ENCODE measurements at places on chromosomes 13 and 19.

DNA sequence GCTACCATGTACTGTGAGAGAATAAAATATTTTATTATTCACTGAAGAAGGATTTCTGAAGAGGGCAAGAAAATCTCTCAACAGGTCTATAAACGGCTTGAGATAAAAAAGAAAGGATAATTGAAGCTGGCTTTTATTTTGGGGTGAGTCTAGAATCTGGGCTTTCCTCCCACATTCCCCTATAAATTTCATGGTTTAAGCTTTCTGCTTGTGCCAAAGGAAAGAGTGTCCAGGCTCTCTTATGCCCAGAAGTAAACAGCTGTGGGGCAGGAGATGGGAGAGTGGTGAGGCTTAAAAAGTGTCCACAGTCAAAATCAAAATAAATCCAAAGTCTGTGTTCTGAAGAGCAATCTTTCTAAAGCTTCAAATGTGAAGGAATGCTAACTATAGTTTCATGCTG, 942.2 kb upstream of the MIR17HG start:
- no peak for DNase-seq

DNA sequence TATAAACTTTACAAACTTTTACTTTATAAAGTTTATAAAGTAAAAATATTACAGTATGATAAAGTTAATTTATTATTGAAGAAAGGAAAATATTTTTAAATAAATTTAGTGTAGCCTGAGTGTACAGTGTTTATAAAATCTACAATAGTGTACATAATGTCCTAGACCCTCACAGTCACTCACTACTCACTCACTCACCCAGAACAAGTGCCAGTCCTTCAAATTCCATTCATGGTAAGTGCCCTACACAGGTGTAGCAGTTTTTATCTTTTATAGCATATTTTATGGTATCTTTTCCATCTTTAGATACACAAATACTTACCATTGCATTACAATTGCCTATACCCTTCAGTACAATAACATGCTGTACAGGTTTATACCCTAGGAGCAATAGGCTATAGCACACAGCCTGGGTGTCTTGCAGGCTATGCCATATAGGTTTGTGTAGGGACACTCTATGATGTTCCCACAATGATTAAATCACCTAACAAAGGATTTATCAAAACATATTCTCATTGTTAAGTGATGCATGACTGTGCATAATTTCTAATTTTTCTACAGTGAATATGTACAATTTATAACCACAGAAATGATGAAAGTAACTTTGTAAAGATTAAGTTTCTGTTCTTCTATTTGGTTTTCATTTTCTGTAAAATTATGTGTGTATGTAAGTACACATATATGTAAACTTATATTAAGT, 98.0 kb downstream of the SPRY2 start:
- DNase-seq = no peak

DNA sequence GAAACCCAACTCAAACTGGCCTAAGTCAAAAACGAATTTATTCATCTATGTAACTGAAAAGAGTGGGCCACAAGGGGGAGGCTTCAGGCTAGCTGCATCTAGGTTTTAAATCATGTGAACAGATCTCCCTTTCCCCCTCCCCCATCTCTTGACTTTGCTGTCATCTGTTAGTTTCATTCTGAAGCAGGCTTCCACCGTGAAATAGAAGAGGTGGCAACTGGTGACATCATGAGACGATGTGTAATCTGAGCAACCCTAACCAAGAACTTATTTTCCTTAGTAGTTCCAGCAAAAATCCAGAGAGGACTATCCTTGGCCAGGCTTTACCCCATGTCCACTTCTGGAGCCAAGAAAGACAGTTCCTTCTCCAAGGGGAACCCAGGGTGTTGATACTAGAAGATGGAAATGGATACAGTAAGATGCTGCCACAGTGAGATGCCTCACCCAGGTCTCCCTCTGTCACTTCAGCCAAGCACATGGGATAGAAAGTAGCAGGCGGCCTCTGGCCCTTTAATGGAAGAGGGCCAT, 9.4 kb downstream of the SAMD4B start:
- no peak for DNase-seq

GRCh38 chr13:103539721-103540381, 473.6 kb upstream of the SLC10A2 start:
- DNase-seq = no peak

DNA sequence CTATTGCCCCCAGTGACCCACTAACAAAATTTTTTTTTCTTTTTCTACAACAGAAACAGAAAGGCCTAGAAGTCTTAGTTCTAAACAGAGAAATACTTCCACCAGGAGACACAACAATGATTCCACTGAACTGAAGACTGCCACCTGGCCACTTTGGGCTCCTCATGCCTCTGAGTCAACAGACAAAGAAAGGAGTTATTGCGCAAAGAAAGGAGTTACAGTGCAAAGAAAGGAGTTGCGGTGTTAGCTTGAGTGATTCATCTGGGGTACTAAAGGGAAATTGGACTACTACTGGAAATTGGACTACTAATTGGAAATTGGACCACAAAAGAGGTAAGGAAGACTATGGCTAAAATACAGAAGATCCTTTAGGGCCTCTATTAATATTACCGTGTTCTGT, 116.6 kb downstream of the PCDH17 start:
- DNase-seq = no peak

DNA sequence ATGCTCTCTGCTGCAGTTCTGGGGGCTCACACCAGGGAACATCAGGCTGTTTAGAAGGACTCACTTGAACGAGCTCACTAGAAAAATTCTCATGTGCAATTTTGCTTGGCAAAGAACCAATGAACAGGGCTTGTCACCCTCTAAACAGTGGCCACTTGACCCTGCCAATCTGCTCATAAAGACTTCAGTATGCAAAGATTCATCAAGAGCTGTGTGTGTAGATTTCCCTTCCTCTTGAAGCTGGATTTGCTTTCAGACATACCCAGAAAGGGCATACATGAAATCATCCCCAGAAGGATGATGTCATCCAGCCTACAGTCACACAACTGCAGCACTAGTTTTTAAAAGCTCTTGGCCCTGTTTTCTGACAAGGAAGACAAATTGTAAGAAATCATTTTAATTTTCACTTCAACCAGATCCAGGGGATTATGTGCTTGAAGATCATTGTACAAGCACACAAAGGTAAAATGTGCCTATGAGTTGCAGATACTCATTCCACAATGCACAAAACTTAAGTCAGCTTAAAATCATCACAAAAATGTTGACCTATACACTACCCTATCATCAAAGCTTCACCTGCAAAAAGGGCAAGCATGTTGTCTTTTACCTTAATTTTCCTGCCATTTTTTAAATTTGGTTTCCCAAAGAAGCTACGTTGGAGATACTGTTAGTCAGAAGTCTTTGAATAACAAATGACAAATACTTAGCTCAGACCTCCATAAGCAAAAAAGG, 5.2 kb upstream of the STK24 start:
- no peak for DNase-seq

DNA sequence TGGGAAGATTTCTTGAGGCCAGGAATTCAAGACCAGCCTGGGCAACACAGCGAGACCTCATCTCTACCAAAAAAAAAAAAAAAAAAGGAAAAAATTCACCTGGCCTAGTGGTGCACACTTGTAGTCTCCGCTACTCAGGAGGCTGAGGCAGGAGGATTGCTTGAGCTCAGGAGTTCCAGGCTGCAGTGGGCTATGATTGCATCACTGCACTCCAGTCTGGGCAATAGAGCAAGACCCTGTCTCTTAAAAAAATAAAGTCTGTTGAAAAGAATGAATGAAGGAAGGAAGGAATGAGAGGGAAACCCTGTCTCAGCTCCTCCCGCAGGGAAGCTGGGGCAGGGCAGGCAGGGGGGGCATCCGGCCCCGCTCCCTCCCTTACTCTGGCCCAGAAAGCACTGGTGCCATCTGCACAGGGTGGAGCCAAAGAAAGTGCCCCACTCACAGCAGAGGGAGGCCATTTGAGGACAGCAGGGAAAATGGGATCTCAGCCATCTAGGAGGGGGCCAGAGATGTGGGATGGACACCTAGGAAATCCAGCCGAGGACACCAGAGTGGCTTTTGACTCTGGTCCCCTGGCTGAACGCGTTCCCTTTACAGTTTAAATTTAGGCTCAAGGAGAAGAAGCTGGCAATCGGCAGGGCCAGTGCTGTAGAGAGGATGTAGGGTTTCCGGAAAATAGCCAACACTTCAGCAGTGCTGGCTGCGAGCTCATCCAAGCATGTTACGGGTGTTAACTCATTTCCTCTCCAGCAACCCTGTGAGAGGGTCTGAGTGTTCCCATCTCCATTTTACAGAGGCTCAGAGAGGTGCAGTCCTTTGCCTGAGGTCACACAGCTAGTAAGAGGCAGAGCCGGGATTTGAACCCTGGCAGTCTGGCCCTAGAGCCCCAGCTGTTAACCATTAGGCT, 3.6 kb upstream of the HPN start:
- no peak for DNase-seq

- no peak for DNase-seq
Observed at GRCh38 chr19:7395360-7396066, 46.8 kb downstream of the ARHGEF18 start.

DNA sequence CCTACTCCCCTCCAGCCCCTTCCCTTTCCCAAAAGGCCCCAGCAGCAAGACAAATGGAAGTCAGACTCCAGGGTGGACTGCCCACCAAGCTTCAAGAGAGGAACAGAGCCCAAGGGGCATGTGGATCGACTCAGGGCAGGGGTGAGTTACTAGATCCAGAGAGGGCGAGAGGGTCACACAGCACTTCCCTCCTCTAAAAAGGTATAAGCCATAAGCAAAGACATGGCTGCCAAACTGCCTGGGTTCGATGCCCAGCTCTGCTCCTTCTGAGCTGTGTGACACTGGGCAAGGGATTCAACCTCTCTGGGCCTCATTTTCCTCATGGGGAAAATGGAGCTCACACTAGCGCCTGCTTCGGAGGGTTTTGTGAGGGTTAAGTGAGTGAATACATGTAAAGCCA, 3.8 kb downstream of the PPP1R14A start:
- no peak for DNase-seq

DNA sequence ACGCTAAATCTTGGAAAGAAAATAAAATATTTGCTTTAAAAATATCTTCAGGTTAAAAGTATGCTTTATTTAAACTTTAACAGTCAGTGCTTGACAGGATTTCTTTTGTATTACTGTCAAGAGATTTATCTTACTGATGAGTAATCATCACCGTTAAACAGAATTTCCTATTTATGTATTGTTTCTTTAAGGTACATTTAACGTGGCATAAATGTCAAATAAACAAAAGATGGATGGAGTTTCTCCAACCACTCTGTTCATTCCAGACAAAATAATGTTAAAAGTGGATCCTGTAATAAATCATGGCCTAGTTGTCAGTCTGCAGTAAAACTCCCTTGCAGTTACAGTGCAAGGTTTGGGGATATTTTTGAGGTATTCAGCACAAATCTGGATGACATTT, 298.3 kb downstream of the DIAPH3 start:
- DNase-seq = no peak

DNA sequence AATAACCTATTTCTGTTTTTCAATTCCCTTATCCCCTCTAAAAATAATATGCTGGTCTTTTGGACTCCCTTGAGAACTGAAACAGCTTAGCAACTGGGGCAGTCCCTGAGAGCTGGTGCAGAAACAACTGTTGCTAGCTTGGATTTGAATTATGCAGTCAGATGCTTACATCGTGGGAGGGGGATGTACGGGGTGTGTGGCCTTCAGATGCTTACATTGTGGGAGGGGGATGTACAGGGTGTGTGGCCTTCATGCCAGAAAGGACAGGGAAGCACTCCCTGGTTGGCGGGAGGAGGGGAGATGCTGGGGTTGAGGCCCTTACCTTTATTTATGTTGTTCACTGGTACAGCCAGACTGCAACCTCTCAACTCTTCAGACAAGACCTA, 25.6 kb downstream of the LRCH1 start:
- no peak for DNase-seq

- DNase-seq = no peak
Observed at GRCh38 chr19:14222886-14223285, 16.9 kb upstream of the ADGRL1 start.

DNA sequence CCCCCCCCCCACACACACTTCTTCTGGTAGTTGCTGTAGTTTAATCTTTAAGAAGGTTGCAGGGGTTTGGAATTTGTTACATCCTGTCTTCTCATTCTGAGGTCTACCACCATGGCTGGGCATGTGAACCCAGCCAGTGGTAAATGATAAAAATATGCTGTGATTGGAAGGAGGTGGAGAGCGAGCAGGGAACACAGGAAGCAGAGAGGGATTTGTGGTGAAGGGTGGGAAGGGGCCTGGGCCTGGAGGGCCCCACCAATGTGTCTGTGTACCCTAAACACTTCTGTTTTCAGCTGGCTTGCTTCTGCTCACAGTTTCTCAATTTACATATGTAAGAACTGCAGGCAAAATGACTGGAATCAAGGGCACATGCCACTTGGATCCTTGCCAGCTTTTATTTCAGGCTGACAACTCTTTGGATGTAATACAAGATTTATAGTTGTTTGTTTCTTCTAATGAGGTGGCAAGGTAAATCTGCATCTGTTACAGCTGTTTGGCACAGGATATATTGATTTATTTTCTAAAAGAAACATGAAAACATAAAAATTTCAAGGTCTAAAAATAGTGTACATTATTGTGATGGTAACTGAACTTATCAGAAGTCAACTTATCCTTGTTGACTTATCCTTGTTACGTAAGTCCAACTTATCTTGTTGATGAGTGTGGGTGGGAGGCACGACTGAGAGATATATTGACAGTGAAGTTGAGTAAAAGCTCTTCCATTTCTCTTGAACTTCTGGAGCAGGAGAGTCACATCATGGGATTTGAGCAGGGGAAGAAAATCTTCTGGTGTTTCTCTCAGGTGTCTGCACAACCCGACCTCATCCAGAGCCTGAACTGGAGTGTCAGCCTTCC, 313.2 kb downstream of the SHISA2 start:
- no peak for DNase-seq

DNA sequence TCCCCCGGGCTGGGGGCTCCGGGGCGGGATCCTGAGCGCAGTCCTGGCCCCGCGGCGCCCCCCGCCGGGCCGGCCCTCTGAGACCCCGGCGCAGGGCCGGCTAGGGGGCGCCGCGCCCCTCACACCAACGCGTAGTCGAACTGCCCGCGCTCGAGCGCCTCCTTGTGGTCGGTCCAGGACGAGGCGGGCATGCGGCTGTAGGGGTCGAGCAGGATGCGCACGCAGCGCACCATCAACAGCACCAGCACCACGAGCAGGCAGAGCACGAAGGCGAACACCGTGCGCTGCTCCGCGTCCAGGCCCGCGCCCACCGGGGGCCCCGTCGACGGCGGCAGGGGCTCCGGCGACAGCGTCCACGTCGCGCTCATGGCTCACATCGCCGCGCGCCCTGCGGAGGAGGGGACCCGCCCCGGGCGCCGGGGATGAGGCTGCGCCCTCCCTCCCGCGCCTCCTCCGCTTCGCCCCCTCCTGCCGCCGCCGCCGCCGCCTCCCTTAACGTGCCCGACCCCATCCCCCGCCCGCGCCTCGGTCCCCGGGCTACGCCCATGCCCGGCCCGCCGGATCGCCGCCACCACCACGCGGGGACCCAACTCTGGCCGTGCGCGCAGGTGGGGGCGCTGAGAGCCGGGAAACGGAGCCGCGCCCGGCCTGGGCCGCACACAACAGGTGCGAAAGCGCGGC, 624 bp downstream of the CTXN1 start:
- DNase-seq = peak; percentile 66

Measured in T1000 (cell line).